Stimulated activated CD4-positive, alpha-beta T cell treated with anti-CD3 and anti-CD28 coated beads, Interleukin-2, amount 100 ng/mL, for 24 hours (primary cell): ENCODE measurements at places on chromosomes 5 and 9.

DNA sequence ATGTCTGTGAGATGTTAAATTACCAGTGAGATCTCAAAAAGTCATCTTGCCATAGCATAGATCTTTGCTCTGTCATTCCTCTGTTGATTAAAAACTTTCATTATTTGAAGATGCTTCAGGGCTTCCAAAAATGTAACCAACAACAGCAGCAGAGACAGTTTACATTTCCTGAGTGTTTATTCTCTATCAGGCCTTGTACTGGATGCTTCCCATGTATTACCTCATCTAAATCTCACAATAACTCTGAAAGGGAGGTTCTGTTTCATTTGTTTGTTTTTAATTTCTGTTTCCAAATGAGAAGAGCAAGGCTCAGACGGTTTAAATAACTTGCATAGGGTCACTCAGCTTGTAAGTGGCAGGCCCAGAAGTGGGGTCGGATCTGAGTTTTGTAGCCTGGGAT, 45.2 kb downstream of the MRRF start:
- DNase-seq, result no peak

DNA sequence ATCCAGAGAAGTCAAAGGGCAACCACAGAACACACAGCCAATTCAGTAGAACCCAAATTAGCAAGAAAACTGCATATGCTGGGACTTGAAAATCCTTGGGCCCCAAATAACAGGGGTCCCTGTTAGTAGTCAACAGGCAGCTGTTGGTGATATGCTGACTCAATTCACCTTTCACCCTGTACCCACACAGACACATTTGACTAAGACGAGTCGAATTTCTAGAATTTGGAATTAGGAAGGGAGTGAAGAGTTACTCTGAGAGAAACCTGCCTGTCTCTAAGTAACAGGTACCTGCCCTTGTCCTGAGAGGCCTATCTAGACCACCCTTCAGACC, 821 bp upstream of the VCP start:
- DNase-seq, result no peak

- no peak for DNase-seq
Observed at GRCh38 chr5:178547753-178548415, 42.3 kb downstream of the COL23A1 start.

GRCh38 chr5:155591273-155591672, 577.7 kb downstream of the KIF4B start:
- DNase-seq, result no peak

DNA sequence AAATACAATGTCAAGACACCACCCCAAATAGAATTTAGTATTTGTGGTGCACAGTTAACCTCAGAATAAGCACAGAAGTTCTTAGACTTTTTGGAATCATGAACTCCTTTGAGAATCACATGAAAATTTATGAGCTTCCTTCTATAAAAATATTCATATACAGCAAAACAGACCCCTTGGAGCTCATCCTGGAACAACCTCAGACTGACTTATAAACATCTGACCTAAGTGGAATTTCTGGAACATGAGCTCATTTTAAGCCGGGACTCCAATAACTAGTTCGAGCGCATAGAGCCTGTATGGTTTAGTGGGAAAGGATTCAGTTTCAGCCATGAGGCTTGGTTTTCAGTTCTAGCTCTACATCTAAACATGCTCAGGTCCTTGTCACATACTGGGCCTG, 192.3 kb downstream of the DEPDC1B start:
- DNase-seq, result no peak

- no peak for DNase-seq
Observed at GRCh38 chr9:94693485-94694204, 32.9 kb upstream of the AOPEP start.

DNA sequence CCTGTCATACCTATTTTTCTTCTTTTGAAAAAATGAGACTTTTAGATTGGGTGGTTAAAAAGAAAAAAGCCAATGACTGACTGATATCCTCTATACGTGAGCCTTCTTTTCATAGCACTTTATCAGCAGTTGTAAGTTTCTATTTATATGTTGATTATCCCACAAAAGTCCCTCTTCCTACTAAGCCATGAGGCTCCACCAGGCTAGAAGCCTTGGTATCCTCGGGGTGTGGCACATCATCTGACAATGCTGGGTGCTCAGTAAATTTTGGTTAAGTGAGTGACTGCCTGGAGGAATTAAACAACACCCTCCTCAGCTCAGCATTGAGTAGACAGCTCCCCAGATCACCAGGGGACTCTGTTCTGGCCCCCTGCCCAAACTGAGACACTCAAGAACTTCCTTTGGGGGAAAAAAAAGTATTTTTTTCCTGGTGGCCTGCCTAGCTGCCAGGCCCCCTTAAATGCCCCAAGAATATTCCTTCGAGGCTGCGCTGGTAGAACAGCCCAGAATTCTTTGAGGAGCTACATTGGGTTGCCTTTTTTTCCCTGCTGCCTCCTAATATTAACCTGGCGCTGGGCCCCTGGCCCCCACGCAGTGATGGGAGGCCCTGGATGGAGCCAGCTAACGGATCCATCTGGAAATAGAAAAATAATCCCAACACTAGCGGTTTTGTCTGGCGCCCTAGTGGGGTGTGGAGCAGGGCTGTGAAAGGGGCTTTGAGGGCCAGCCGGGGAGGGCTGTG, 23.4 kb upstream of the COL27A1 start:
- no peak for DNase-seq
